ENCODE measurements at places on chromosomes 5 and 9.

DNA sequence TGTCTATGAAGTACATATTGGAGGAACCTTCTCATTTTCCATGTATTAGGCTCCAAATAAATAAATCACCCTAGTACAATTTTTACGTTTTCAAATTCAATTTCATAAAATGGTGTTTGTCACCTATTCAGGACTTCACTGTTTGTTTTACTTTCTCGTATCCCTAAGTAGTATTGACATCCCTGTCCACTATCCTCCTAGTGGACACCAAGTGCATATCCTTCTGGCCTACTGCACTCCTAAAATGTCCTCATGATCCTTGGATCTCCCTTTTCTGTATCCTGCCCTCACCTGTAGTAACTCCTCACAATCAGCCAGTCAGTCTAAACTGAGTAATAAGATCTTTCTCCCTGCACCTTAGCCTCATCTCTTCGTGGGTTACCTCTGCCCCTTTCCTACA lies 539.9 kb downstream of the DMRTA1 start:
- DNase-seq: no peak

GRCh38 chr5:172545291-172545801 lies 91.0 kb upstream of the SH3PXD2B start:
- no peak for DNase-seq

DNA sequence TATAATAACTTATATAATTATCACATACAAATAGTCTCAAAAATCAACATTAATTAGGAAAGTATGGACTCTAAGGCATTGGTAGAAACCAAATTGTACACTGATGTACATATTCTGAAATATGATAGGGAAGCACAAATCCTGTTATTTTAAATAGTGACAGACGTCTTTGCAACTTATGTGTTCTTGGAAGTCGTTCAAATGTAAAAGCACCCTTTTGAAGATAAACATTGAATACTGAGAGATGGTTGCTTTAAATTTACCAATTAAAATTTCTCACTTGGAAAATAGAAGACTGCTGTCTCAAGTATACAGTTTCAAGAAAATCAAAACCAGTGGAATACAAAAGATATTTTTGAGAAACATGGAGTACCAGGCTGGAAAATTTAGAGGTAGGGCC lies 457.4 kb upstream of the NUDT12 start:
- no peak for DNase-seq

DNA sequence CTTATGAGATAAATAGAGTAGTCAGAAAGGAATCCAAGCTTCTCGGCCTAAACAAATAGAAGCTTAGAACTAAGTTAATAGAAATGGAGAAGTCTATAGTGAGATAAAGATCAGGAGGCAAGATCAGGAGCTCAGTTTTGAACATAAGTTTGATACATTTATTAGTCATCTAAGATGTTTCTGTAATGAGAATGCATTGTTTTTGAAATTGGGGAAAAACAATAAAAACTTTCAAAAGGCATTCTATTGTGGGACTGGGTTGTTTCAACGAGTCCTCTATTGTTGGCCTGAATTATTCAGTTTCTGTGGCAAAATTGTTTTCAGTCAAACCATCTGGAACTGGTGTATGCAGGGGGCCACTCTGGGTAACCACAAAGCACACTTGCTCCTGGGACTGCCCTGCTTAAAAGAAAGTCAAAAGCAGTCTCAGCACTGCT lies 181.0 kb upstream of the CLINT1 start:
- no peak for DNase-seq

- no peak for DNase-seq
Measured at GRCh38 chr9:84296146-84296843, 44.3 kb downstream of the SLC28A3 start.

DNA sequence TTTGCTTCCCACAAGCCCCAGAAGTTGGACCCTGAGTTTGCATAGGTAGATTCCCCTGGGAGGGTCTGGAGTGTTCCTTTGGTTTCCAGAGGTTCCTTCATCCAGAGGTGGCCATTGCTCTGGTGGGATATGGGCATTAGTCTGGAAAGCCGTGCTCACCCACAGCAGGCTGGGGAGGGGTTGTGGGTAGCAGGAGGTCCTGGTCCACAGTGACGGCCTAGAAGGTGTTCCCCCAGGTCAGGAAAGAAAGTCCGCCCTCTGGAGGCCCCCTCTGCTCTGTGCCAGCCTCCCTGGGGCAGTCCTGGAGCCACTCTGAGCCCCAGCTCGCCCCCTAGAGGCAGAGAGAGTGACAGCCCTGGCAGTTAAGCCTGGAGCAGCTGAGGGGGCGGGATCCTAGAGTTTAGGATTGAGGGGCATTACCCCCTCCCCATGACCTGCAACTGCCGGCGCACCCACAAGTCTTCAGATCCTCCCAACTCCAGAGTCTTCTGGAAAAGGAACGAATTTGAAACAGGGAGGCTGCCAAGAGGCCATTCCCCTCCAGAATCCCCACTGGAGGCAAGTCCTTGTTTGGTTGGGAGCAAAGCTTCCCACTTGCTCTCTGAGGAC lies 36.8 kb downstream of the NDST1 start:
- peak; percentile 8 for DNase-seq

DNA sequence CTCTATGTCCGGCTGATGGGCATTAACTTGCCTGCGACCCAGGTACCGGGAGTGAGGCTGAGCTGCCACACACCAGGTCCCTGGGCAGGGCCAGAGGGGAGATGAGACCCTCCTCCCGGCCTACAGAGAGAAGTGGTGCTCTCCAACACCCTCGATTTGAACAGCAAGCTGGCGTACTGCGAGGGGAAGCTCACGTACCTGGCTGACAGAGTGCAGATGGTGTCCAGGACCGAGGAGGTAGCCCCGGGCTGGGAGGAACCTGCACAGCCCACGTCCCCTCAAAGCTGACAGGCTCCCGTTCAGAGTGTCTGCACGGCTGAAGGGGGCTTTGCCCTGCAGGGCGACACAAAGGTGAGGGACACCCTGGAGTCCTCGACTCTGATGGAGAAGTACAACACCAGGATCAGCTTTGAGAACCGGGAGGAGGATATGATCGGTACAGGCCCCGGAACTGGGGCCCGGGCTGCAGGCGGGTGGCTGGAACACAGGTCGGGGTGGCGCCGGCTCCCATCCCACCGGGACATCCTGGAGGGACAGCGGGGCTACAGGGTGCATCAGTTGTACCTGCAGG lies 1.0 kb upstream of the RABL6 start:
- no peak for DNase-seq

GRCh38 chr5:38866362-38867031 lies 20.7 kb downstream of the OSMR start:
- no peak for DNase-seq

- no peak for DNase-seq
Measured at GRCh38 chr9:16337322-16338029, 533.0 kb downstream of the BNC2 start.

DNA sequence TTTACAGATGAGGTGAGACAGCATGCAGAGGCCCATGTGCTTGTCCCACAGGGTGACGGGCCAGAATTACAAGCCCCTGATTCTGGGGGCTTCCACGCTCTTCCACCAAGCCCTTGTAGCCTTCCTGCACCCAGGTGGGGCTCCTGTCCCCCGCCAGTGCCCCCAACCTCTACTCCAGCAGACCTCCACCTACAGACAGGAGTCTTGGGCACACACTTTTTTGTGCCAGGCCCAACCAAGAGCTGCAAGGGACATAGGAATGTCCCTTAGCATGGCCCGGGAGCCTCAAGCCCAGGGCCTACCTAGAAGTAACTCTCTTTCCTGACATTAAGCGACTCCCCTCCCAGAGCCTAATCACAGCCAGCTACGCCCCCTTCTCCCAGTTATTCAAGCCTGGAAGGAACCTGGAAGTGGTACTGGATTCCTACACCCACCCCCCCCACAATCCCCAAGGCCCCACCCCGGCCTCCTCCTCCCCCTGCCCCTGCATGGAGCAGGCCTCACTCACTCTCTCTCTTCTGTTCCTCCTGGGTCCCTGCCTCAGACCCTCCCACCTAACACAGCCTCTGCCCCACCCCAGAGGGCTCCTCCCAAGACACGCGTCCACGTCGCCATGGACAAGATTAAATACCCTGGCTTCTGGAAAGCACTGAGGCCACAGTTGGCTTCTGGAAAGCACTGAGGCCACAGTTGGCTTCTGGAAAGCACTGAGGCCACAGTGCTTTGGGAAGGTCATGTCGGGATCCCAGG lies 30.5 kb downstream of the ADAMTS2 start:
- DNase-seq: no peak

Measured in activated CD8-positive, alpha-beta memory T cell treated with anti-CD3 and anti-CD28 coated beads for 1 hour (primary cell).